ENCODE measurements at places on chromosomes 13 and 19.

GRCh38 chr19:13155472-13156359 lies 5.5 kb downstream of the IER2 start:
- peak; percentile 49 for DNase-seq

GRCh38 chr19:55601084-55601483 lies 996 bp downstream of the ZNF524 start:
- DNase-seq: no peak

GRCh38 chr19:23887642-23888041 lies 27.0 kb upstream of the ZNF726 start:
- DNase-seq: no peak

DNA sequence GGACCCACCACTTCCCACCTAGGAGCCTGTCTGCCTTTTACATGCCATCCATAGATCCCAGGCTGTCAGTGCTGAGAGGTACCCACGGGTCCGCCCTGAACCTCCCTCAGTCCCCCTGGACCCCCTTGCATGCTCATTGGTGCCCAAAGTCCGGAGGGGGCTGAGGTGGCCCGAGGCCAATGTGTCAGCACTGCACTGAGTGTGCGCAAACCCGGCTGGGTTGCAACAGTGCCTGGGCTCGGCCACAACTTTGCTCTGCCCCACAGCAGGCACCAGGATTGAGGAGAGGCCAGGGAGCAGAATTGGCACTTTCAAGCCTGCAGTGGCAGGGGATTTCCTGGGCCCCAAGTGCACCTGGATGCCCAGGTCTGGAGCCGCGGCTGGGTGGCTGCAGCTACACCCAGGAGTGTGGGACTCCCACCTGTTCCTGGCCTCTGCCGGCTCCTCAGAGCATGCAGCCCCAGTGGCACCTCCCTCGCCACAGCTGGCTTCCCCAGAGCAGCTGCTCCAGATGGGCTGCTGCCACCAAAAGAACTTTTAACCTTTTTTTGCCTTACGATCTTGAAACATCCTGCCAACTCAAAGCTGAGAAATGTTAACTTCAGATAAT lies 837.0 kb downstream of the SLITRK6 start:
- DNase-seq: no peak

- no peak for DNase-seq
Observed at GRCh38 chr19:44602081-44602480, 11.3 kb upstream of the IGSF23 start.

DNA sequence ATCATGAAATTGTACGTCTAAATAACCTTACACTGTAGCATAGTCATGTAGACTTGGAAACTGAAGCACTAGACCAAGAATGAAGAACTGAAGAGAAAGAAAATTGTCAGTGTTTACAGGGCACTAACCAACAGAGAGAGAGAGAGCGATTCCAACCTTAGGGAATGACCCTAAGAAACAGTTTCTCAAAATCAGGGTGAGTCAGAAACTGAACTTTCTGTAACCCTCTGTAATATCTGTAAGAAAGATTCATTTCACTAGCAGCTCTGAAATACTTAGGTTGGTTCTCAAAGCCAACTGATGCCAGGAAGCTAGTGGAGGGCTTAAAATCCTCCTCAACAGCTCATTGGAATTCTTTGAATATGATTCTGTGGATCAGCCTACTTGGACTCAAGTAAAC lies 936.9 kb downstream of the EFNB2 start:
- DNase-seq: no peak

DNA sequence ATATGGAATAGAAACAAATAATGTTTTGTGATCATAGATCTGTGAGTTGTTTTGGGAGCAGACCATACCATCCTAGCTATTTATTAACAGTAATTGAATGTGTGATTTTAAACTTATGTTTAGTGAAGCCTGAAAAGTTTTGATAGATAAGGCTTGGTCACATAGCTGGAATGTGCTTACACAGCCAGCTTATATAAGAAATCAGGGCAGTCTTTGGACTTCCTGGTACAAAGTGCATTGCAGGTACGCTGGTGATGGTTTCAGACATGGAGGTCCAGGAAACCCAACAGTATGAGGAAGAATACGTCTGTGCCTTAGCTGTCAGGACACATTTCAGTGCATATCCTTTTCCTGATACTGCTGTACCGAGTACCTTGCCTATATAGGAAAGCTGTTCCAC lies 2316.2 kb upstream of the PCDH20 start:
- DNase-seq: no peak

- DNase-seq: no peak
Observed at GRCh38 chr13:42380420-42381164, 108.6 kb downstream of the AKAP11 start.

GRCh38 chr13:87942205-87942604 lies 271.0 kb downstream of the SLITRK5 start:
- DNase-seq: no peak

DNA sequence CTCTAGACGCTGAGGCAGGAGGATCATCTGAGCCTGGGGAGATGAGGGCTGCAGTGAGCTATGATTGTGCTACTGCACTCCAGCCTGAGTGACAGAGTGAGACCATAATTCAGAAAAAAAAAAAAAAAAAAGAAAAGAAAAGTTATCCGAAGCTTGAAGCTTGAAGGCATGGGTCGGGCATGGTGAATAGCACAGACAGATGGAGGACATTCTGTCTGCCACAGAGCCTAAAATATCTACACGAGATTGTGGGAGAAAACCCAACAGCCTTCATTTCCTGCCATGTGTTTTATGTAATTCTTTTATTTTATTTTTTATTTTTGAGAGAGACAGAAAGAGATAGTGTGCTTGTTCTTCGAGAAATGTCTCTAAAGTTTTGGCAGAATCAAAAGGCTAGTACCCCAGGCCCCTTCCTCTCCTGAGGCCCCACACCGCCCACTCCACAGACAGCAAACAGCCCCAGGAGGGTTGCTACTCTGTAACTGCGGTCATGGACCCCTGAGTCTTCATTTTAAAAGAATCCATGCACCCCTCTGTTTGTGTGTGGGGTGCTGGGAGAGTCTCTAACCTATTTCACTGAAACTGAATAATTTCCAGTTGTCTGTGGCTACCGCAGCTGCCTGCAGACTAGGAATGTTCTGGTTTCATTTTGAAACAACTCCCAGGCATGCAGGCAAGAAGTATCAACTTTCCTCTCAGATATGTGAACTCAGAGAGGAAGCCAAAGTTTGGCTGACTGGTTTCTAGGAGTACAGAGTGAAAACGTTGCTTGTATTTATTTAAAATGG lies 38.4 kb upstream of the RCBTB2 start:
- DNase-seq: no peak

DNA sequence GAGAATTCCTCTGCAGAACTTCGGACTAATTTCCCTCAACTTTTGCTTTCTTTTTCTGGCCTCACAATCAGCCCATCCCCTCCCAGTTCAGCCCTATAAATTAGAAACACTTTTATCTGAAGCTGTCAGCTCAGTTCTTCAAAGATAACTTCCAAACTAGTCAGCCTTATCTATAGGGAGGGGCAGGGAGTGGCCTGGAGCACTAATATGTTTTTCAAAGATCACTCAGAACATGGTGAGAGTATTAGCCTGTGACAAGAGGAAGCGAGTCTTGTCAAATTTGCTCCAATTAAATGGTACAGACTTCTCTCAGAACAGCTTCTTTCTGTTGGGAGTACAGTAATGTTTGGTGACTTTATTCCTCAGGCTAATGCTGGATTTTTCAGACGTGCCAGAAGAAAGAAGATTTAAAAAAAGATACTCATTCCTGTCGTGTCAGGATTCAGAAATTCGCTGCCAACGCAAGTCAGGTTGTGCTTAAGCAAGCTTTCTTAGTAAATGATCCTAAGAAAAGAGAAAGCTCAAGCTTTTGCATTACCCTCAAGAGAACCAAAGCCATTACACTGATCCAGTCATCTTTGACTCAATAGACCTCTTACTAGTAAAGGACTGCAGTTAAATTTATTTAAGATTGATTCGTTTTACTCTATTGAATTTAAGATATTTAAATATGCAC lies 1033.6 kb downstream of the SLITRK5 start:
- no peak for DNase-seq

DNA sequence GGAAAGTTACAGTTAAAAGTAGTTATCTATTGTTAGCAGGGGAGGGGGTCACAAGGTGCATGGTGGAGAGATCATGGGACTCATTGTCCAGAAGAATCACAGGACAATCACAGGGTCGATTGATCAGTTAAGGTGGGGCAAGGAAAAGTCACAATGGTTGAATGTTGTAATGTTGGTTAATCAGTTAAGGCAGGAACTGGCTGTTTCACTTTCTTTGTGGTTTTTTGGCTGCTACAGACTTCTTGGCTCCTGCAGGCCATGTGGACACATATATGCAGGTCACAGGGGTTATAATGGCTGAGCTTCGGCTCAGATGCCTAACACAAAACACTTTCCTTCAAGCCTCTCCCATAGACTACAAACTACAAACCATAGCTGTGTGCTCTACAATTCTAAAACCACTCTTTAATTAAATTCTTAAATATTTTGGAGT lies 6.9 kb upstream of the ZNF431 start:
- no peak for DNase-seq

DNA sequence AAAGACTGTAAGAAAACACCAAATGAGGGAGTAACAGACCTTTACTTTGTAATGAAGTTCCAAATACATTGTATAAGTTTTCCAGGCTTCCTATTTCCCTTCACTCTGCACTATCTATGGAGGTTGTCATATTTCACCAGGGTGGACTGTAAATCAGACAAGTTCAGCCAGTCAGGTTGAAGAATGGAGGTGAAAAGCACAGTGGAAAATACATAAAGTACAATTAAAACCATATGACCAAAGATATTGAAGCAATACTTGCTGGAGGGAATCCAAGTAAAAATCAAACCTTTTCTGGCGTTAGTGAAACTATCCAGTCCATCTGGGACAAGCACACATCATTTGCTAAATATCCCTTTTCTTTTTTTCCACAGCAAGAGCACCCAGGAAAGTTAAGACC lies 3.2 kb downstream of the LHFPL6 start:
- no peak for DNase-seq

GRCh38 chr19:48740164-48740972 lies at the start of gene RASIP1:
Gene RASIP1, minus strand, starts transcription at chr19:48740610. Its CDS starts 328 bp downstream, at chr19:48740282.
- DNase-seq: no peak

GRCh38 chr13:37595162-37595561 lies 3.4 kb downstream of the POSTN start:
- DNase-seq: no peak

DNA sequence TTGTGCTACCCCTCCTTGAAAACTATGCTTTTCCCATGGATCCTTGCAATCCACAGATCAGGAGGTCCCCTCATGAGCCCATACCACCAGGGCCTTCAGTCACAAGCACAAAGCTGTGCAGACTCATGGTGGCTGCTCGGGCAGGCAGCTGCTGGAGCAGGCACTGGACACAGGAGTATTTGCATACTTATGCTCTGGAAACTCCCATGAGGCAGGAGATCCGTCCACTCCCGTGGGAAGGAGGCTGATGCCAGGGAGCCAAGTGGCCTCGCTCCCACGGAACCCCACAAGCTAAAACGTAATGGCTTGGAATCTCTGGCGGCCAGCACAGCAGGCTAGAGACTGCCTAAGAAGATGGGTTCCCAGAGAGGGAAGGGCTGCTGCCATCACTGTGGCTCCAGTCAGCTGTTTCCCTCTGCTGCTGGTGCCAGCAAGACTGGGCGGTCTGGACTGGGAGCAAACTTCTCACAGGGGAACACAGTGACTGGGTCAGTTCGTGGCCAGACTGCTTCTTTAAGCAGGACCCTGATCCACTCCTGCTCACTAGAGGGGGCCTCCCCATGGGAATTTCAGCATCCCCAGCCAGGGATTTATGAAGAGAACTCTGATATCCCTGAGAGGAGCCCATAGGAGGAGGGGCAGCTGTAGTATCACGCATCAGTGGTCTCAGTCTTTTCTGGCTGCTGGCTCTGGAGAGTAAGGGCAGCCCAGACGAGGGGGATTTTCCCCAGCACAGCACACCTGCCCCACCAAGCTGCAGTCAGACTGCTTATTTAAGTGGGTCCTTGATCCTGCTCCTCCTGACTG lies 370.3 kb upstream of the ATXN8OS start:
- DNase-seq: no peak

- DNase-seq: no peak
Observed at GRCh38 chr19:1526979-1527649, 3.2 kb downstream of the PLK5 start.

DNA sequence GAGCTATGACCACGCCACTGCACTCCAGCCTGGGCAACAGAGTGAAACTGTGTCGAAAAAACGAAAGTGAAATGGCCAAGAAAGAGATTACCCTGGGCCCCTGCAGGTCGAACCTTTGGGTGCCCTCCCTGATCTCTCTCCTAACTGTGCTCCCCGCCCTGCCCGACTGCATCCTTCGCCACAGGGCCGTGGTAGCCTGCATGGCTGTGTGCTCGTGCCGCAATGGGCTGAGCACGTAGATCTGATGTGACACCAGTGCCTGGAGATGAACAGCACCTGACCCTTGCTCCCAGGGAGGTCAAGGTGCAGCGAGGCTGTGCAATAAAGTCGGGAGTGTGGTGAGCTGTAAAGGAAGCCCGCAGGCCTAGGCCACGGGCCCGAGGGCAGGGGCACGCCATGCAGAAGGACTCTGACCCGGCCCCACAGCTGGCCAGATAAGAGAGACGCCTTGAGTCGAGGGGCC lies 60.2 kb downstream of the PEX11G start:
- no peak for DNase-seq

GRCh38 chr19:16260812-16261161 lies 63.1 kb downstream of the AP1M1 start:
- no peak for DNase-seq

DNA sequence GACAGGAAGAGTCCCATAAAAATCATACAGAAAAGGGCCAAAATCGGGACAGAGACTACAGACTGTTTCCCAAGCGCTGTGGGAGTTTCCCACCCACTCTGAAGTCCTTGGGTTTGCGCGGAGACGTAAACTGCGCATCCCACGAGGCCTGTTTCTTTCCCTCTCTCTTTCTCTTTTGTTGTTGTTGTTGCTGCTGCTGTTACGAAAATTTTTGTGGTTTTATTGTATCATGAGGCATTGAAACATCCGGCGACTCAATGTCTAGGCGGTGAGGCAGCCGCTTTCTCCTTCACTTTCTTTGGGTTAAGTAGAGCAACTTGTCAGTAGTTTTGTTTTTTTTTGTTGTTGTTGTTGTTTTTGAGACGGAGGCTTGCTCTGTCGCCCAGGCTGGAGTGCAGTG lies 1.6 kb upstream of the PPP1R12C start:
- DNase-seq: no peak

GRCh38 chr13:38223089-38223488 lies 126.6 kb upstream of the UFM1 start:
- no peak for DNase-seq

GRCh38 chr19:10500247-10500592 lies 2.9 kb downstream of the KEAP1 start:
- no peak for DNase-seq

DNA sequence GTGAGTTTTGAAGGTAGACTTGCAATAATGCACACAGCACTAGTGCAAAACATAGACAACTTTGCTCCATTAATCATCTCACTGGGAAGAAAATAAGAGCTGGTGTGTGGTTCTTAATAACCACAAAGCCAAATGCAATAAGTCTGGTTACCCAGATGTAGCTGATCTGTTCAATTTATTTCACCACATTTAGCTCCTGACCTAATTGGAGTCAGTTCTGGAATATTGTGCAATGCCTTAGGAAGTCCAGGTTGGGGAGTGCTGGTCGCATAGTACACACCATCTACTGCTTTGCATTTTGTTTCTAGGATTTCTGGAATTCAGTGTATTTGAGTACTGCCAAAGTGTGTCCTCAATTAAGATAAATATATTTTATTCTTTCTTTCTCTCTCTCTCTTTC lies 483.3 kb upstream of the SPRY2 start:
- no peak for DNase-seq

- no peak for DNase-seq
Observed at GRCh38 chr13:28093881-28094280, 6.5 kb downstream of the FLT3 start.
